Glutamatergic neuron (in vitro differentiated cells): ENCODE measurements at places on chromosomes 6 and 20. TPM values are rescaled to one million over a fixed set of nuclear protein-coding genes. Genes with fewer than 3 reads are reported as not detected.

DNA sequence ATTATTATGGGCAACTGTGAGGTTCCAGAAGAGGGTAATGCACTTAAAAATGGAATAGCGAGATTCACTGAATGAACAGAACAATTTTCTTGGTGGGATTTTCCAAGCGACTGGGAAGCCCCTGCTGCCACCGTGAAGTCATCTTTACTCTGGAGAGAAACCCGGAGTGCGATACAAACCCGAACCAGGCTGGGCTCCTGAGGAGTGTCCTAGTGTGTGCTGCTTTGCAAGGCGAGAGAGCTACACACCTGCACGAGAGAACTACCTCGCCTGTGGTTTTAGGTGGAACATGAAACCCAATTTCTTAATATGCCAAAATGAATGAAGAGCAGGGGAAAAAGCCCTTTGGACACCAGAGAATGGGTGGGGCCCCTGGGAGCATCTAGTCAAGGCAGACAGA, 33.5 kb upstream of the DACT2 start:
- no peak for DNase-seq

GRCh38 chr6:47383360-47383759, 73.7 kb upstream of the TNFRSF21 start:
- no peak for DNase-seq

Gene SAMD5
- total RNA-seq: 1.6 TPM

- no peak for DNase-seq
Observed at GRCh38 chr6:130107710-130108109, 89.3 kb downstream of the L3MBTL3 start.

GRCh38 chr20:47102629-47103028, 208.0 kb downstream of the EYA2 start:
- DNase-seq: peak; percentile 45

Gene SYNGAP1
- total RNA-seq: 75.1 TPM

Gene BMP2
- 0.66 TPM for total RNA-seq

Gene HLA-DQA2
- total RNA-seq: not detected

Gene MAVS
- 25.8 TPM for total RNA-seq

- DNase-seq: no peak
Observed at GRCh38 chr6:43283514-43283901, 14.6 kb upstream of the SLC22A7 start.

Gene FOXP4
- 27.9 TPM for total RNA-seq

DNA sequence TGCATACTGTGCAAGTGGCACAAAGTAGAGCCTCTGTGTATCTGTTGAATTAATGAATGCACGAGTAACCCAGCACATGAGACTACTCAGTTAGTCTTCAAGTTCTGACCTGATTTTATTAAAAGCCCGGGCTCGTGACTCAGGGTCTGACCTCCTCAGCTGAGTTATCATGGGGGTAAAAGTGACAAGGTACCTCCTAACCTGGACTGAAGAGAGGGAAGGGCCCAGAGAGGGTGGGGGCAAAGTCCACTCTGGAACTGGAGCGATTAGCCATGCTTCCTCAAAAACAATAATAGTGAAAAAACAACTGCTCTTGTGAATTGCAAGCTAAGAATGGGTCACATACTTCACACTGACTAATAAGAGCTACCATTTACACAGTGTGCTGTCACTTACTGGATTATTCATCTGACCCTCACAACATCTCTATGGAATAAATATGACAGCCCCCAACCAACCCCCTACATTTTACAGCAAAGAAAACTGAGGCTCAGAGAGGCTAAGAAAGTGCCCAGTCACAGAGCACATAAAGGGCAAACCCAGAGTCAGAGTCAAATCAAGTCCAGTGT, 26.7 kb downstream of the TRERF1 start:
- DNase-seq: no peak

Gene AVP
- not detected for total RNA-seq

DNA sequence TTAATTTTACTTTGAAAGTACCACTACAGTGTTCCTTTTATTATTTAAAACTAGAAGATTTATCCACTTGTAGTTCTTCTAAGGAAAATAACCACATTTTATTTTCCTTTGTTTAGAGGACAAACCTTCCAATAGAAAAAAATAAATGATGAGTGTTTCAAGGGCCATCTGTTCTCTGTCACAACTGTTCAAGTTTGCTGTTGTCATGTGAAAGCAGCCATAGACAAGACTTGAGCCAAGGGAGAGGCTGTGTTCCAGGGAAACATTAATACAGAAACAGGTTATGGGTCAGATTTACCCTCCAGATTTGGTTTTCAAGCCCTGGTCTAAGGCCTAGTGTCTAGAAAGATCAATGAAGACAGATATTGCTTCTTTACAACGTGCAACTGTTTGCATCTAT, 463.6 kb downstream of the C6orf118 start:
- DNase-seq: no peak

Gene SLC17A3
- total RNA-seq: not detected

DNA sequence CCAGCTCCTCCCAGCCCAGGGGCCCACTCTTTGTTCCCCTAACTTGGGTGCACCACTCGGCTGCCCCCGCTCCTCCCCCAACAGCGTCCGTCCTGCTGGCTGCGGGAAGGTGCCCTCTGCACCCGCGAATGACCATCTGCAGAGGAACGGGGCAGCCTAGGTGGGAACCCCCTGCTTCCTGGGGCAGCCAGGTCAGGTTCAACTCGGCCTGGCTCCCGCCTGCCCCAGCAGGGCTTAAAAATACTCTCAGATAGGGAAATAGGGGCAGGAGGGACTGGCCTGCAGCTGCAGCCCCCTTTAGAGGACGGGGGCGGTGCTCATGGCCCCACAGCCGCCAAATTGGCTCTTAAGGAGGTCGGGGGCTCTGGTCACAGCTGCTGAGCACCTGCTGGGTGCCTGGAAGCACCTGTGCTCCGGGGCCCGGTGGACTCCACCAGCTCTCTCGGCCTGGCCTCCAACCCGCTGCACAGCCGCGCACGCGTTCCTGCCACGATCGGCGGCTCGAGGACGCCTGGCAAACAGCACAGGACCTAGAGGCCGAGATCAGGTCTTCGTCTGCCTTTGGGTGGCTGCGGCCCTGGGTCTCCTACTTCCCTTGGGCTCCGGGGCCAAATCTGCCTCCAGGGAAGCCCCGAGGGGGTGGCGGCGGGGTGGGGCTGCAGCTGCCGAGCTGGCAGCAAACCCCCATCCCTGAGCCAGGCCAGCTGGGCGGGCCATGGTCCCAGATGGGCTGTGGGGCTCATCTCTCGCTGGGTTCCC, 700 bp upstream of the LAMA5 start:
- DNase-seq: peak; percentile 77

Gene ZC2HC1B
- total RNA-seq: not detected

GRCh38 chr6:33466075-33466735, 11.8 kb downstream of the ZBTB9 start:
- no peak for DNase-seq

- no peak for DNase-seq
Observed at GRCh38 chr20:58976061-58976730, 4.9 kb upstream of the NELFCD start.

DNA sequence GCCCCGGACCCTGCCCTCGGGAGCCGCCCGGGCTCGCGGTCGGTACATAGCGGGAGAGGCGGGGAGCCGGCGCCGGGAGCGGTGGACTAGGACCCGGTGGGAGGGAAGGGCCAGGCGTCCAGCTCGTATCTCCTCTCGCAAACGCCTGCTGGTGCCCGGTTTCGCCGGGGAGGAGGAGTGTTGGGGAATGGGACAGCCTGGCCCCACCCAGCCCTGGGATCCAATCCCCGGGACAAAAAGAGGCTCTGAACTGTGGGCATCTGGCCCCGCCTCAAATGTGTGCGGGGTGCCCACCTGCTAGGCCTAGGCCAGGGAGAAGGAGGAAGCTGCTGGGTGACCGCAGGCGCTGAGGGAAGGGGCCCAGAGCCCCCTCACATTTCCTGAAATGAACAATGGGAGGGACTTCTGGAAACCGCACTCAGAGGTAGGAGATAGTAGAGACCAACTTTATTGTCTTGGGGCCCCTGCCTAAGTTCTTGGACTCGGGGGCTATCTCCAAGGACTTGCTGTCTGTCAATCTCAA, at the start of gene KCNK17:
Gene KCNK17 (minus strand): TSS at position 147 of the 523 bp plus-strand sequence. CDS start 99 bp downstream, at position 48.
- peak; percentile 35 for DNase-seq

DNA sequence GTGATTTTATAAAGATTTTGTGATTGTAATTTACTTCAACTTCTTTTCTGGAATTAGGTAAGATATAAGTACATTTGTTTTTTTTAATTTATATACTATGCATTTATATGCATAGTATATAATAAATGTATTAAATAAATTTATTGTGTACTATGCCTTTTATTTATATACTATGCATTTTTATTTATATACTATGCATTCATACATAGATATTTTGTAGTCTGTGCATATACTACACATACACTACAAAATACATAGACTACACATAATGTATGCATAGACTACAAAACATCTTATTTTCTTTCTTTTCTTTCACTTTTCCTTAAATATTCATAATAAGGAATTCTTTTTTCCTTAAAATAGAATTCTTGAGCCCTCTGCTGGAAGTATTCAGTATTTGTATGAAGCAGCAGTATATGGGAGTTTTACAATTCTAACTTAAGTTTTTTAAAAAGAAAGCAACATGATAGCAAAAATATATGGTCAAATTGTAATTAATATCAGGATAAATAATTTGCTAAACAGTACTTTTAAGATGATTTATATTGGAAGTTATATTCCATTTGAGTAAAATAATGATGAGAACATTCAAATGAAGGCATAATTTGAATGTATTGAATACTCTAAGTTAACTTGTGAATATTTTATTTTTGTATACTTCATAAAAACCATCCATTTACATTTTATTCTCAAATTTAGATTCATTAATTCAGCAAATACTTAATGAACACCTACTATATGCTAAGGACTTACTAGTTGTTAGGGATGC, 129.3 kb downstream of the KLHL32 start:
- DNase-seq: no peak

Gene DNMT3B
- total RNA-seq: 29.0 TPM

Gene BEND6
- total RNA-seq: 1.2 TPM

- DNase-seq: no peak
Observed at GRCh38 chr20:51634257-51634656, 91.7 kb upstream of the NFATC2 start.

Gene GSTA1
- not detected for total RNA-seq

GRCh38 chr6:11142296-11143027, 30.9 kb upstream of the ERVFRD-1 start:
- no peak for DNase-seq

- no peak for DNase-seq
Observed at GRCh38 chr6:57307850-57308249, 9.6 kb upstream of the PRIM2 start.

DNA sequence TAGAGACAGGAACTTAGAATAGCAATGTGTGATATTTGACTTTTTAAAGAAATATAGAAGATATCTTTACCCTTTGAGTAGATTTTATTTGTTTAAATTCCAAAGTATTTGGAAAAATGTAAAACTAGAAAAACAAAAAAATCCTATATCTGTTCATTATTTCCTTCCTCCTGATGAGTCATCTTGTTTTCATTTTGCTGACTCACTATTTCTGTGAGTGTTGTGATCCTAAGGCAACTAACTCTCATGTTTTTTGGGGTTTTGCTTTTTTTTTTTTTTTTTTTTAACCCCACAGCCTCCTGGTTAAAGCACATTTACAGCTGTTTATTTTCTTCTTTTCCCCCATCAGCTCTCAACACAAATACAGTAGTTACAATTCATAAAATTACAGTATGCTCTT, 37.8 kb upstream of the THEMIS start:
- no peak for DNase-seq

DNA sequence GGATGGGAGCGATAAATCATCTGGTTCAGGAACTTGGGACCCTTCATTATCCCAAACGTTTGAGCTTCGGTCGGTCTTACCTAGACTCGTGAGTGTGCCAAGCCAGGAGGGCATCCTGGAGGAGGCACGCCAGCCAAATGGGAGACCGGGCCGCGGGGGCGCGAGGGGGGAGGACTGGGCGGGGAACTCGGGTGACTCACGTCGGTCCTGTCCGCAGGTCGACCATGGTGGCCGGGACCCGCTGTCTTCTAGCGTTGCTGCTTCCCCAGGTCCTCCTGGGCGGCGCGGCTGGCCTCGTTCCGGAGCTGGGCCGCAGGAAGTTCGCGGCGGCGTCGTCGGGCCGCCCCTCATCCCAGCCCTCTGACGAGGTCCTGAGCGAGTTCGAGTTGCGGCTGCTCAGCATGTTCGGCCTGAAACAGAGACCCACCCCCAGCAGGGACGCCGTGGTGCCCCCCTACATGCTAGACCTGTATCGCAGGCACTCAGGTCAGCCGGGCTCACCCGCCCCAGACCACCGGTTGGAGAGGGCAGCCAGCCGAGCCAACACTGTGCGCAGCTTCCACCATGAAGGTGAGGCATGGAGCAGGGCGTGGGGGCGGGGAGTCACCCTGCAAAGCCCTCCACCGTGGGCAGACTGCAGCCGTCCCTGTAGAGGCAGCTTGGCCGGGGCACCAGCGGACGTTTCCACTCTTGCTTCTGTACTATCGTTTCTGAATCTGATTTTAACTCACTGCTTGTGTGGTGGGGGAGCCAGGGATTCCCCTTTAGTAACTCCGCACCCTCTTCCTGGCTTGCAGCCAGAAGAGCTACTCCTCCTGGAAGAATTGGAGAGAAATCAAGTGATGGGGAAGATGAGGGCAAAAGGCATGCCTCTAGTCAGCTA, 2.7 kb downstream of the BMP2 start:
- DNase-seq: peak; percentile 36

DNA sequence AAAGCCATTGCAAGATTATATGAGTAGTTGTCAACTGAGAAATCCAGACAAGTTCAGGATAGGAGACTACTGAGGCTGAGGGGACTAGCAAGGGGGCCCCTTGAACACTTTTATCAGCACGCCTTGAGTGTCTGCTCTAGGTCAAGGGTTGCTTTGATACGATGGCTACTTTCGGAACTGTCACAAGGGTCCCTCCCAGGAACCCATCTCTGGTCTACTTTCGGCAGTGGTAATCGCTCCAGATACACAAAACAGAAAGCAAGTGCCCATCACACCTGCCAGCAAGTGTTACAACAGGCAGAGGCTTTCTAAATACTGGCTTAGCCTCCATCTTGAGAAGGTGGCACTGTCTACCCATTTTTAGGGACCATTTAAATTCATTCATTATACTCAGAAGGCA, 61.1 kb downstream of the GJA10 start:
- no peak for DNase-seq

GRCh38 chr6:17156966-17157365, 55.1 kb downstream of the STMND1 start:
- DNase-seq: no peak
